ENCODE measurements at places on chromosomes 13 and 19.
A peak's percentile ranks its signal among the peaks of the same experiment; 100 is the strongest.

DNA sequence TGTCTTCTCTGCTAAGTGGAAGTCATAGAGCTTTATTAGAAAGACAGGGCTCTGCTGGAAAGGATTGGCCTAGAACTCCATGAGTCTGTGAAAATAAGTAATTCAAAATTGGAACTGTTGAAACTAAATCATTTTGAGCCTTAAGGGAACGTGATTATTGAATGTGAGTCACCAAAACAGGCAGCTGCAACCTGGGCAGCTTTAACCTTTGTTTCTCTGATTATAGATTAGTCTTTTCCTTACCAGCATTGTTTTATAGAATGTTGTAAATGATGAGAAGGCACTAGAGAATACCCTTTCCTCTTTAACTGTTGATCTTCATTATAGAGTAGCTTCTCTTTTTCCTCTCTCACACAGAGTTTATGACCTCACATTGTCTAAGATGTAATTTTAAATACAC lies 638.8 kb upstream of the SLITRK6 start:
- DNase-seq, result no peak

- no peak for DNase-seq
These were observed 179.6 kb upstream of the HTR2A start for GRCh38 chr13:47076500-47076899.

GRCh38 chr13:72805676-72806346 lies 23.9 kb downstream of the PIBF1 start:
- DNase-seq, result no peak

DNA sequence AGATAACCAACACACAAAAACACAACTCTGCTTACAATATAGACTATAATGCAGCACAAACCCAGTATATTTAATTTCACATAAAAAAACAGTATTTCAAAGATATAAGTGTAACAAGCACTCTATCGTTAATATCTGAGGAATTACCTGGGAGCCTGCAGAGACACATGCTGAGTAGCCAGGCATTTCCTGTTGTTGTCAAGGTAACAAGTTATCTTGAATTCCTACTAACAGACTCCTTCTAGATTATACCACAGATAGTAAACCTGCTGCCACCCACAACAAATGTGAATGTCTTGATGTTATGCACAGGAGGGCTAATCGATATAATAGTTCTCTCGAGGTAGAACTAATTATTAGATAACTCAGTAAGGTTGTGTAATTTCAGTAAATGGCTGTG lies 826.0 kb upstream of the PRR20A start:
- DNase-seq, result no peak

DNA sequence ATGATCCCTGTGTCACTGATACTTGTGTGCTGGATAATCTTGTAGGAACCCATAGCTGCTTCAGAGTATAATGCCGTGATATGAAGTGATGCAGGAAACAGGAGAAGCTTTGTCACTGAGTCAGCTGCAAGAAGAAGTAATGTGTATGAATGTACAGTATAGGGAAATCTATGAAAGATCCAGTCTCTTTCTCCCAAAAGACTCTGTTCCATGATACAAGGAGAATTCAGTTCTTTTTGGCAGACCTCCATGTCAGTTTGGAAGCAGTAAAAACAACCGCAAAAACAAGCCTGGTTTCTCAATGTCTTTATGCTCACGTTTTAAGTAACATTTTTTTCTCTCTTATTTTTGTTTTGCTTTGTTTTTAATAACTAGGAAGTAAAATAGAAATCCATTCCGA lies 33.9 kb downstream of the PCDH17 start:
- no peak for DNase-seq

DNA sequence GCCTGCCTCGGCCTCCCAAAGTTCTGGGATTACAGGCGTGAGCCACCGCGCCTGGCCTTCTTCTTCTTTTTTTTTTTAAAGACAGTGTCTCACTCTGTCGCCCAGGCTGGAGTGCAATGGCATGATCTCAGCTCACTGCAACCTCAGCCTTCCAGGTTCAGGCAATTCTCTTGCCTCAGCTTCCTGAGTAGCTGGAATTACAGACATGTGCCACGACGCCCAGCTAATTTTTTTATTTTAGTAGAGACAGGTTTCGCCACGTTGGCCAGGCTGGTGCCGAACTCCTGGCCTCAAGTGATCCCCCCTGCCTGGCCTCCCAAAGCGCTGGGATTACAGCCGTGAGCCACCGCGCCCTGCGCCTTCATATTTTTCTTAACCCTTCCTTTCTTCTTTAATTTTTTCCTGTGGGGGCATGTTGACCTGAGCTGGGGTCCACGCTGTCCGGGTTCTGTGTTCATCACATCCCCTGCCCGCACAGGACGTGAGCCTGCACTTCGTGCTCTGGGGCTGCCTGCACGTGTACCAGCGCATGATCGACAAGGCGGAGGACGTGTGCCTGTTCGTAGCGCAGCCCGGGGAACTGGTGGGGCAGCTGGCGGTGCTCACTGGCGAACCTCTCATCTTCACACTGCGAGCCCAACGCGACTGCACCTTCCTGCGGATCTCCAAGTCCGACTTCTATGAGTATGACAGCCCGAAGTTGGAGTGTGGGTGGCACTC lies 14.1 kb downstream of the PNPLA6 start:
- no peak for DNase-seq

DNA sequence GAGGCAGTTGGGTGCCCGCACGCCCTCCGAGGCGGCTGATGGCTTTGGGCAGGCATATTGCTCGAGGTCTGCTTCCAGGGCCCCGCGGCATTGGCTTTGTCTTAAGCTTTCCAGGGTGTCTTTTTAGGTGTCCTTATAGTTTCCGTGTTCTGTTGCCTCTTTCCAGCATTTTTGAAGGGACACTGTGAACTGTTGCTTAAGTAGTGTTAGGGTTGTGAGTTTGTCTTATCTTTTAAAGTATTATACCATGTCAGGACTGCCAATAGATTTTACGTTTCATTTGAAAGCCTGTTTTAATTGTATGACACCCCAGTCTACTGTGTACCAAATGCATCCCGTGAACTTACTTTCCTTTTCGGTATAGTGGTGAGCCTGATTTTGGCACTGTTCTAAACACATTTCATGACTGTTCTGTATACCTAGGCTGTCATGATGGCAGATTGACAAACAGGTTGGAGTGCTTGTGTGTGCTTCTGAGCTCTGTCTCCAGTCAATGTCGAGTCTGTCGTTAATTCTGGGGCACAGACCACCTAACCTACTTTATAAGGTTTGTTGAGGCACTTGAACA lies 656 bp downstream of the PCCA start:
- DNase-seq, result peak; percentile 10

GRCh38 chr13:19185086-19185864 lies 3.7 kb upstream of the TUBA3C start:
- no peak for DNase-seq

GRCh38 chr19:55319785-55320184 lies 5.4 kb downstream of the TMEM150B start:
- no peak for DNase-seq

DNA sequence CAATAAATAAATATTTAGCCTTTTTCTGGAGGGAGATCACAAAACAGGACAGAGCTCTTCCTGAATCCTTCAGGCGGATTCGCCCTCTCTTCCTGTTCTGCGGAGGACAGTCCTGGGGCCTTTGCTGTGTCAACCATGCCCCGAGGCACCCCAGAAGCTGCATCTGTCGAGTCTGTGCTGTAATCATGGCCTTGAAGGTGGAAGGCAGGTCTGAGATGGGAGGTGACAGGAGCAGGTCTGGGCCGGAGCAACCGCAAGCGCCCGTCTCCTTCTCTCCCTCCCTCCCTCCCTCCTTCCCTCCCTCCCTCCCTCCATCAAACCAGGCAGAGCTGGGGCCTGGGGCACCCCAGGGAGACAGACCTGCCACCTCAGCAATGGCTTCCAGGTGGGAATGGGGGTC lies 4.6 kb upstream of the FXYD3 start:
- DNase-seq, result no peak

DNA sequence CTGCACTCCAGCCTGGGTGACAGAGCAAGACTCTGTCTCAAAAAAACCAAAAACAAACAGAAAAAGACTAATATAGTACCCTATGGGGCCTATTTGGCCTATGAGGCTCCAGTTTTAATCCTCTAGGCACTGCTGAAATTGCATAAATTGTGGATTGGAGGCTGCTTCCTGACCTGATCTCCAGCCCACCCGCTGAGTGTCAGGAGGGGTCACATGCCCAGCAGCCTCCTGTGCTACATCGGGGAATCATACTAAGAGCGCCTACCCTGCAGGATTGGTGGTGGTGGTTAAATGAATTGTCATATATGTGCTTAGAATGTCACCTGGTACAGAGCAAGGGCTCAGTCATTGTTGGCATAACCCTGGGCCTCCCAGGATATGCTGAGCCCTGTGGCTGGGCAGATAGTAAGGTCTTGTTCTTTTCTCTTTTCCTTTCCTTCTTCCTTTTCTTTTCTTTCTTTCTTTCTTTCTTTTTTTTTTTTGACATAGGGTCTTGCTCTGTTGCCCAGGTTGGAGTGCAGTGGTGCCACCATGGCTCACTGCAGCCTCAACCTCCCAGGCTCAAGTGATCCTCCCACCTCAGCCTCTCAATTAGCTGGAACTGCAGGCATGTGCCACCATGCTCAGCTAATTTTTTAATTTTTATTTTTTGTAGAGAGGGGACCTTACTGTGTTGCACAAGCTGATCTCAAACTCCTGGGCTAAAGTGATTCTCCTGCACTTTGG lies 31.3 kb downstream of the LTBP4 start:
- DNase-seq, result no peak

GRCh38 chr13:91565296-91565695 lies 166.9 kb downstream of the GPC5 start:
- no peak for DNase-seq

DNA sequence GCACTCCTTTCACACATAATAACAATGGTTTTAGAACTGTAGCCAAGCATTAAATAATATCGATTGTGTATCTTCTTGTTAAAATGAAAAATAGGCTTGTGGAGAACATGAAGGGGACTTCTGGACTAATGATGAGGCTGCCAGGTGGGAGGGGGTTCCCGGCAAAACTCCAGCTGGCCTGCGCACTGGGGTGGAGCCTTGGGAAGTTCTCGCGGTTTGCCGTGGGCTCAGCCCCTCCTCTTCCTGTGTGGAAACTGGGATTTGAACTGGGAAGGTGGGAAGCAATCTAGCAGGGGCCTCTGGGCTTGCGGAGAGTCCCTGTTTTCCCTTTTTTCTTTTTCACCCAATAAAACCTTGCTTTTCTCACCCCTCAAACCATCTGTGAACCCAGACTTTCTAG lies 113.7 kb upstream of the SLITRK1 start:
- DNase-seq, result no peak

GRCh38 chr13:77751513-77752456 lies 54.3 kb downstream of the SLAIN1 start:
- DNase-seq, result peak; percentile 36

GRCh38 chr19:13033819-13034611 lies 38.7 kb downstream of the NFIX start:
- peak; percentile 83 for DNase-seq

- DNase-seq, result no peak
These were observed 1985.7 kb upstream of the PRR20A start for GRCh38 chr13:55155046-55155445.

GRCh38 chr13:38872693-38873092 lies 117.9 kb downstream of the STOML3 start:
- DNase-seq, result peak; percentile 6

DNA sequence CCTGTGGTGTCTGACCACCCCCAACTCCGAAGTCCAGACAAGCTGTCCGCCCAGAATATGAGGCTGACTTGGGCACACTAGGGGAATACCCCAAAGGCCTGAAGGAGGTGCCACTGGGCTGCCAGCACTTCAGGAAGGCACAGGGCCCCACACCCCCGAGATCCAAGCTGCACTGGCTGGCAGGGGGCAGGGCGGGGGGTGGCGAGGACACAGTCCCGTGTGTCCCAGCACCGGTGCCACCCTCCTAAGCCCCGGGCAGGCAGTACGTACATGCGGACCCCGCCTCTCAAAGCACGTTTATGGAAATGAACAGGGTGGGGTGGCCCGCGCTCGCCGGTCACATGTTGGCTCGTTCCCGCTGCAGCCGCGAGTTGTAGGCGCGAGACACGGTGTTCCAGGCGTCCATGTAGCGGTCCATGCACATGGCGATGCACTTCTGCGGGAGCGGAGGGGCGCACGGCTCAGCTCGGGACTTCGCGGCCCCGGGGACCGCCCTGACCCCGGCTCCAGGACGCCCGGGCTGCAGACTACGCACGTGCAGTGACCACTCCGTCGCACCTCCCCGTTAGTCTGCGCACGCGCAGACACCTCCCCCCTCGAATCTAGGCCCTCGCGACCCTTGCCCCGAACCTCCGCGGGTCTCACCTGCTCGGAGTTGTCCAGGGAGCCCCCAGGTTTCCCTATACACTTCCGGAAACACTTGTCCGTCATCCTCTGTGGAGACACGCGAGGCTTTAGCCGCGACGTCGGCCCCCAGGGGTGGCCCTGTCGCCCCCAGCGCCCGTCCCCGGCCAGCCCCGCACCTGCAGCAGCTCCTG lies 566 bp downstream of the TIMM13 start:
- DNase-seq, result peak; percentile 15

DNA sequence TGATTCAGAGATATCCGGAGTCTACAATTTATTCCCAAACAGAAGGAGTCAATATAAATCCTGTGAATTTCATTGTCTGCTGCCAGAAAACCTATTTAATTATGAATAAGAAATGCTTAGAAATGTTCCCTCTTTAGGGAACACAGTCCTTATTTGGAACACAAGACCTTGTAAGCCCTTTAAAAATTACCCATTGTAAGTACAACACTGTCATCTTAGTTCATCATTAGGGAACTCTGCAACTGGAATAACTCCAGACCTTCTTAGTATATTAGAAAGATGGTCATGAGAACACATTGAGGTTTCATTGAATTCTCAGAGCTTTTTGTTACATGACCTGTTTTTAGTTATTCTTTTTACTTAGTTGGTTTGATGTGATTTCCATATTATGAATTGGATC lies 548.5 kb upstream of the KLF12 start:
- no peak for DNase-seq

GRCh38 chr13:113497217-113497616 lies 6.7 kb upstream of the DCUN1D2 start:
- DNase-seq, result no peak

GRCh38 chr13:98508280-98508679 lies 68.6 kb downstream of the STK24 start:
- no peak for DNase-seq

DNA sequence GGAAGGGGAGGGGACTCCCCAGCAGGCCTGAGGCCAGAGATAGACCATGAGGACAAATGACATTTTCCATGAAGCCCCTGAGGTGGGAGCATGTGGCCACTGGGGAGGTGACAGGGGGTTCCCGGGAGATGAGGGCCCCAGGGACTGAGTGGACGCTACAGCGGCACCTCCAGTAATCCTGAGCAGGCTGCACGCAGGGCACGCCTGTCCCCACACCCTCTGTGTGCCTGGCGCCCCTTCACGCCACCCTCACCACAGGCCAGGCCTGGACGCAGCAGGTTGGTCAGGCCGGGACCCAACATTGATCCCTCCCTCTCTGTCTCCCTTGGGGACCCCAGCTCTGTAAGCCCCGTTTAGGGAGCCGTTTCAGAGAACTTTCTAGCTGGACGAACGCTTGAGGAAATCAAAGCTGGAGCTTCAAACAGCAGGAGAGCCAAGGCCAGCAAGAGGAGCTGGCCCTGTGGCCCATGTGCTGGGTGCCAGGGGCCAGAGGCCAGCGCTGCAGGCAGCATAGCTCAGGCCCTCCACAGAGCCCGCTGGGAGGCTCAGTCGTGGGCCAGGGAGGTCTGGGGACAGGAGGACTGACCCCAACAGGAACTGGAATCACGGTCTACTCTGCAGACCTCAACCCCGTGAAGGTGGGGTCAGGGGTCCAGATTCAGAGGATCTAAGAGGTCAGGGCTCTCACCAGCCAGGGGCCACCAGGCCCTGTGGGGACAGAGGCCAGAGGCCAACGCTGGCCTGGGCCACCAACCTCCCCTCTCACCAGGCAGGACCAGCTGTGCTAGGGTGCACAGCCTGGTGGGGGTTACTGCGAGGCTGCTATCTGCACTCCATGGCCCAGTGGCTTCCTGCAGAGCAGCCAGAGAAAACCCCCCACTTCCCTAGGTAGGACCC lies 14.6 kb downstream of the LSM4 start:
- DNase-seq, result no peak

All from hematopoietic multipotent progenitor cell treated with erythropoietin and hydrocortisone succinate and interleukin-3 and kit ligand, for 15 days (in vitro differentiated cells).